ENCODE measurements at places on chromosomes 11 and 22.

GRCh38 chr11:97498891-97499290, 1109.1 kb downstream of the JRKL start:
- no peak for DNase-seq

GRCh38 chr22:38402204-38402603, 52.8 kb downstream of the KCNJ4 start:
- no peak for DNase-seq

- DNase-seq: no peak
Observed at GRCh38 chr11:33716243-33716642, 15.6 kb upstream of the C11orf91 start.

- no peak for DNase-seq
Observed at GRCh38 chr11:121968638-121969037, 147.4 kb downstream of the BLID start.

- DNase-seq: no peak
Observed at GRCh38 chr11:65215441-65216076, 33.8 kb downstream of the CAPN1 start.

GRCh38 chr11:16001899-16002426, 354.4 kb downstream of the SOX6 start:
- no peak for DNase-seq

- no peak for DNase-seq
Observed at GRCh38 chr11:43765194-43765593, 84.7 kb downstream of the HSD17B12 start.

- DNase-seq: no peak
Observed at GRCh38 chr11:121575250-121575962, 122.6 kb upstream of the SORL1-AS1 start.

DNA sequence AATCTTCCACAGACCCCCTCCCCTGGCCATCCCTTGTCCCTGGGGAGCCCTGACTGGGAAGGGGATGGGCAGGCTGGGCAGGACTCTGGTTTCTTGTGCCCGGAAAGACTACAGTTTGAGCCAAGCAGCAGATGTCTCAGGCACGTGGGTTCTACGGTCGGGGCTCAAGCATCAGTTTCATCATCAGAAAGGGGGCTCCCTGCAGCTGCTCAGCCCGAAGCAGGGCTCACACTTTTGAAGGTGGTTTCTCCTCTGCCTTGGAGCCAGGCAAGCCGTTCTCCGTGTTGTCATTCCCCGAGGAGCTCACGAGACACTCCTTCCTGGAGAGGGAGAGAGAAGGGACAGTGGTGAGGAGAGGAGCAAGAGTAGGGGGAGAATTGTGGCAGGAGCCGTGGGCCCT, 15.8 kb downstream of the SCN4B start:
- DNase-seq: no peak

DNA sequence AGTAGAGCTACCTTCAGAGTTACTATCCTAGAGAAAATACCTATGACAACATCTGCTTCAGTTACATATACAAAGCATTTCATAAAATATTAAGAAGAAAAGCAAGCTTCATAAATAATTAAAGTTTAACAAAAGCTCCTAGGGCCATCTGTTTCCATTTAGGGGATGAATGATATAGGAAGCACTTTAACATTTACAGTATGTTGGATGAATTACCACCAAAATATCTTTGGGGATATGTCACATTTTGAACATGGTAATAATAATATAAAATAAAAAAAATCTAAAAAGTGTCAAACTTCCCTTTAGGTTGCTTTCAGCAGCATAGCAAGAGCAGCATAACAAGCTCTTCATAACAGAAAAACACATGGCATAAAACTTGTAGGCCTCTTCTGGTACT, 104.6 kb downstream of the ATG16L2 start:
- DNase-seq: no peak

DNA sequence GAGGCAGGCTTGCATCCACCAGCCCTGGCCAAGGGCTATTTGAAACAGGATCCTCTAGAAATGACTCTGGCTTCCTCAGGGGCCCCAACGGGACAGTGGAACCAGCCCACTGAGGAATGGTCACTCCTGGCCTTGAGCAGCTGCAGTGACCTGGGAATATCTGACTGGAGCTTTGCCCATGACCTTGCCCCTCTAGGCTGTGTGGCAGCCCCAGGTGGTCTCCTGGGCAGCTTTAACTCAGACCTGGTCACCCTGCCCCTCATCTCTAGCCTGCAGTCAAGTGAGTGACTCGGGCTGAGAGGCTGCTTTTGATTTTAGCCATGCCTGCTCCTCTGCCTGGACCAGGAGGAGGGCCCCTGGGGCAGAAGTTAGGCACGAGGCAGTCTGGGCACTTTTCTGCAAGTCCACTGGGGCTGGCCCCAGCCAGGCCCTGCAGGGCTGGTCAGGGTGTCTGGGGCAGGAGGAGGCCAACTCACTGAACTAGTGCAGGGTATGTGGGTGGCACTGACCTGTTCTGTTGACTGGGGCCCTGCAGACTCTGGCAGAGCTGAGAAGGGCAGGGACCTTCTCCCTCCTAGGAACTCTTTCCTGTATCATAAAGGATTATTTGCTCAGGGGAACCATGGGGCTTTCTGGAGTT, 13.3 kb downstream of the IL10RA start:
- no peak for DNase-seq

GRCh38 chr11:79661373-79661772, 220.5 kb upstream of the TENM4 start:
- DNase-seq: no peak

GRCh38 chr22:48417225-48418070, 1410.2 kb downstream of the BRD1 start:
- DNase-seq: no peak

DNA sequence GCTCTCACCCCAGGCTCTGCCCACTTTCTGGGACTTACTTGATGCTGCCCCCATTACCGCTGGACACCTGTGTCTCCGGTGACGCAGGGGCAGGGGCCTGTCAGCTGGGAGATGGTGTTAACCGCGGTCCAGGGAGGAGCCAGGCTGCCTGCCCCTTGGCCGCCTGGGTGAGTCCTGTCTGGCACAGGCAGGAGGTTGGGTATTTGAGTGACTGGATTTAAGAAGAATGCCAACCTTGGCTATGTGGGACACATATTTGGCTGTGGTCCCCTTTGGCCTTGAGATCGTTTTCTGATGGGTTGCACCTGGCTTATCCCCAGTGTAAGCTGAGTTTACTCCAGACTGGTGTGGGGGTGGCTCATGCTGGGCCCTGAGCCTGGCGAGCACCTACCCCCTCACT, 2.5 kb downstream of the MUC6 start:
- DNase-seq: no peak

- DNase-seq: no peak
Observed at GRCh38 chr11:92455210-92455790, 230.7 kb downstream of the FAT3 start.

GRCh38 chr22:42410708-42411107, 21.5 kb downstream of the NFAM1 start:
- DNase-seq: no peak

DNA sequence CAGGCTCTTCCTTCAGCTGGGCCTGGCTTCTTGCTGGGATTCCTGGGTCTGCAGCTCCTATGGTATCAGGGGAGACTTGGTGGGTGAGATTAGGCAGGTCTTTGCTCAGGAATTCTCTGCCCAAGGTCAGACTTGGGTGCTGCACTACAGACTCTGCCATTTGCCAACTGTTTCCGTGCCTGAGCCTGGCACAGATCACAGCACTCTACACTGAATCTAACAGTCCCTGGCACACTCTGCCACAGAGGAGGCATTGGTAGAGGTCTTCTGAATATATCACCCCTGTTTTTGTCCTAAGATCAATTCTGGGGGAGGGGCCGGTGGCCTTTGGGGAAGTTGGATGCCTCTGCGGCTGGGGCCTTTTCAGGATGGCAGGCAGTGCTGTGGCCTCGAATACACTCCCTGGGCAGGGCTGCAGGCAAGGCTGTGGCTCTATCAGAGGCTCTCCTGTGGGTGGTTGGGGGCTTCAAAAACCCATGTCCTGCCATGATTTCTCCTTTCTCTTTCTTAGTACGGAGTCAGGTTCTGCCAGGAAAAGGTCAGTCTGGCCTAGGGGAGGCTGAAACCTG, 115.0 kb upstream of the NARS2 start:
- DNase-seq: no peak

- DNase-seq: no peak
Observed at GRCh38 chr11:23711981-23712380, 784.9 kb upstream of the LUZP2 start.

GRCh38 chr11:15988016-15988550, 368.3 kb downstream of the SOX6 start:
- DNase-seq: no peak

DNA sequence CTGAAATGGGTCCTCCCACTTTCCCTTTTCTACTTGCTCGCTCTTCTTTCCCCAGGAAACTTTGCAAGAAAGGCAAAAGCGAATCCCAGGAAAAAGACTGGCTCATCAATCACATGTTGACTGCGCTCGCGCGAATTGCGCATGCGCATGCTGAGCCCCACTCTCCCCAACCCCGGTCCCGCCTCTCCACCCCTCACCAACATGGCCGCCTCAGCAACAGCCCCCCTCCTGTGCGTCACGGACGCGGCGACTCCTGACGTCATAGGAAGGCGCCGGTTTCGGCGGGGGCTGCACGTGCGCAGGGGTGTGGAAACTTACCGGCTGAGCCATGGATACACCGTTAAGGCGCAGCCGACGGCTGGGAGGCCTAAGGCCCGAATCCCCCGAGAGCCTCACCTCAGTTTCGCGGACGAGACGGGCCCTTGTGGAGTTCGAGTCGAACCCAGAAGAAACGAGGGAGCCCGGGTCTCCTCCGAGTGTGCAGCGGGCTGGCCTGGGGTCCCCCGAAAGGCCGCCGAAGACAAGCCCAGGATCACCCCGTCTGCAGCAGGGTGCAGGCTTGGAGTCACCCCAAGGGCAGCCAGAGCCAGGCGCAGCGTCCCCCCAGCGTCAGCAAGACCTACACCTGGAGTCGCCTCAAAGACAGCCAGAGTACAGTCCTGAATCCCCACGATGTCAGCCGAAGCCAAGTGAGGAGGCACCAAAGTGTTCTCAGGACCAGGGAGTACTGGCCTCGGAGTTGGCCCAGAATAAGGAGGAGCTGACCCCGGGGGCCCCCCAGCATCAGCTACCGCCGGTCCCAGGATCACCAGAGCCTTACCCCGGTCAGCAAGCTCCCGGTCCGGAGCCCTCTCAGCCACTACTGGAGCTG, at the start of gene CCDC86:
TSS of gene CCDC86 (plus strand) at position 317 of the 871 bp plus-strand sequence. CDS start at position 329, 12 bp downstream.
- DNase-seq: peak; percentile 97
